ENCODE measurements at places on chromosomes 6 and 20.

DNA sequence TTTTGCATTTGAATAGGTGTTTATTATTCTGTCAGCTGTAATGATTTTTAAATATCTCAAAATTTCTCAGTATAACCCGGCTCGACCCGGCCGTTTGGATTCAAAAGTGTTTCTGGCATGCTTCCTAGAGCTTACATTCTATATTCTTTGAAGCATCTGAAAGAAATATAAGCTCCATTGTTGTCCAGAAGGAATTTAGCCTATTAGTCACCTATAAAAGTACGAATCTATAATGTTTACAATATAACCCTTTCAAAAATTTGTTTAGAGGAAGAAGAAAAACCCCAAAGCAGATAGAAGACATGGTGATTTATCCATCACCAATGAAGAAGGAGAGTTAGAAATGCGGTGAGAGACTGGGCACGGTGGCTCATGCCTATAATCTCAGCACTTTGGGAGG lies 22.3 kb upstream of the HECA start:
- DNase-seq, result no peak

GRCh38 chr6:11625302-11625701 lies 87.8 kb downstream of the TMEM170B start:
- DNase-seq, result no peak

DNA sequence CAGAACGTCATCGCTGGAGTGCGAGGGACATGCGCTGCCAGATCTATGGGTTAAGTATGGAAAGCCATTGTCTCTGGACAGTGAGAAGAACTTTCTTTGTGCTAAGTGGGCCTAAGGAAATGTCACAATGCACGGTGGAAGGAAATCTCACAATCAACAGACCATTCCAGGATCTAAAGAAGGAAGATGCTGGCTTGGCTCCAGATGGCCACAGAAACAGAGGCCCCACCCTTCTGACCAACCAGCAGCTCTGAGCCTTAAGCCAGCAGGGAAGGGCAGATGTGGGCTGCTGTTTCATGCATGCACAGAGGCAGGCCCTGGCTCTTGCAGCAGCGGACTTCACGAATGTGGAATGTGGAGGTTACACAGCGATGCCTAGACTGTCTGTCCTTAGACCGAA lies 156.3 kb downstream of the SOBP start:
- DNase-seq, result peak; percentile 30

- no peak for DNase-seq
Measured at GRCh38 chr6:150349546-150349945, 19.3 kb upstream of the IYD start.

- peak; percentile 62 for DNase-seq
Measured at GRCh38 chr20:22921595-22922421, 113.3 kb upstream of the SSTR4 start.

- DNase-seq, result peak; percentile 6
Measured at GRCh38 chr6:140269591-140270165, 895.2 kb upstream of the CITED2 start.

DNA sequence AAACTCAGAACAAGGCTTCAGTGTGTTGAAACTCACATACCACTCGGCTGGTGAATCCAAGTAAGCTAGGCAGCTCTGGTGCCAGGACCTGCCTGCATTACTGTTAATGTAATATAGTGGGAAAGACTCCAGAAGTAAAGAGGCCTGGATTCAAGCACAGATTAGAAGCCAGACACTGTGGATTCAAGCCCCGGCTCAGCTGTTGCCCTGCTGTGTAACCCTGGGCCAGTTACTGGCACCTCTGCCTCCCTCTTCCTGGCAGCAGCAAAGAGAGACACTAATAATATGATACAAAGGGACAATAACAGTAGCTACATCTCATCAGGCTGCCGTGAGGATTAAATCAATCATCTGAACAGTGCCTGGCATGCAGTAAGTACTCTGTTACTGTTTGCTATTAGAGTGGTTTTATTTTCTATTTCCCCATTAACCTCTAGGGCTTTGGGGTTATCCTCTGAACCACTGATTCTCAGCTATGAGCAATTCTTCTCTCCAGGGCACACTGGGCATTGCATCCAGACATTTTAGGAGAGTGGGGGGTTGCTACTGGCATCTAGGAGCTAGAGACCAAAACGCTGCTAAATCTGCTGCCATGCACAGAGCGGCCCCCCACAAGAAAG lies 92.9 kb downstream of the ZMYND8 start:
- DNase-seq, result no peak

GRCh38 chr6:21752054-21752811 lies 158.7 kb downstream of the SOX4 start:
- DNase-seq, result peak; percentile 17

DNA sequence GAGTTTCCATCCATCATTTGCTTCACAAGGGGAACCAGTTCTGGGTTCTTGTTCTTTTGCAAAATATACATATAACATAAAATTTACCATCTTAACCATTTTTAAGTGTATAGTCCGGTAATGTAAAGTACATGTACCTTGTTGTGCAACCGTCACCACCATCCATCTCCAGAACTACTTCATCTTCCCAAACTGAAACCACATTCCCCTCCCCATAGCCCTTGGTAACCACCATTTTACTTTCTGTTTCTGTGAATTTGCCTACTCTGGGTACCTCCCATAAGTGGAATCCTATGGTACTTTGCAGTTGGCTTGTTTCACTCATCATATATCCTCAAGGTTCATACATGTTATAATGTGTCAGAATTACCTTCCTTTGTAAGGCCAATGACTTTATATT lies 70.3 kb upstream of the DSP start:
- no peak for DNase-seq

- no peak for DNase-seq
Measured at GRCh38 chr6:2497922-2498623, 252.6 kb downstream of the MYLK4 start.

GRCh38 chr6:111201764-111202163 lies 114.5 kb downstream of the SLC16A10 start:
- no peak for DNase-seq

DNA sequence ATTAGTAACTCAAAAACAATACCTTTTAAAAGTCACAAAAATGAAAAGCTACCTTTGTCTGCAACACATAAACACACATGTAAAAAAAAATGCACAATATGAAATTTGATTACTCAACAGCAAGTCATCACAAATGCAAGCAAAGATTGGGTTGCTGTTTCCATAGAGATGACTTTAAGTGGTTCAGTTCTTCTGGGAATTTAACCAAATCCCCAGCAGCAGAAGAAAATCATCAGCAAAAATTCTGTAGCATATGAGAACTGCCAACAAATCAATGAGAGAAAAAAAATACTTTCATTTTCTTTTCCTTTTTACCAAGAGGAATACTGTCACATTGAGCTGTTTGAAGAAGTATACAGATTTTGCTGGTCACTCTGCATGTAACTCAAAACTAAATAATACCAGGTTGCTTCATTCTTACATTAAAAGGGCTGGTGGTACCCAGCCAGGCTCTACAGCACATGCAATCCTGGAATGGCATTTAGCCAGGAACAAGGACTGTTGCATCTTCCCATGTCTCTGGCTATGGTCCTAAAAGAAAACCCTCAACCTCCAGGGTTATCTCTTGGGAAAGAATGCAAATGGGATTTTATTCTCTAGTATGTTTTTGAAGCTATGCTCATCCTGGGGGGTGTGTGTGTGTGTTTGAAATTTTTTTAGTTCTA lies 158.3 kb downstream of the OPRM1 start:
- peak; percentile 9 for DNase-seq

GRCh38 chr20:63794614-63795013 lies 36.5 kb downstream of the ZBTB46 start:
- DNase-seq, result no peak

DNA sequence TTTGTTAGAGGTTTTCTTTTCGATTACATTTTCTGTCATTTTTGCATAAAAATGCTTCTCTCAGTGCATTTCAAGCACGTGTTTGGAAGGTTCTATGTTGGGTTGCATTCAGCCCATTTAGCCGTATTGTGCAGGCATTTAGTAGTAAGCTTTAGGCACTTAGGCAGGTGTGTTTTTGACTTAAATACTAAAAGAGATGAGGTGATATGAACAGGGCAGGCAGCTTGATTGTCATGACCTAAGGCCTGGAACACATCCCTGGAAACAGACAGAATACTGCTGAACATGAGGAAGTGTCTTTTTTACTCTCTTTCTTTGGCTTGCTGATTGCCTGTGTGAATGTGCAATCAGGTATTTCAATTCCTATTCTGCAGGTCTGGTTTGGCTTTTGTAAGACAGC lies 610.5 kb upstream of the MAN1A1 start:
- no peak for DNase-seq

DNA sequence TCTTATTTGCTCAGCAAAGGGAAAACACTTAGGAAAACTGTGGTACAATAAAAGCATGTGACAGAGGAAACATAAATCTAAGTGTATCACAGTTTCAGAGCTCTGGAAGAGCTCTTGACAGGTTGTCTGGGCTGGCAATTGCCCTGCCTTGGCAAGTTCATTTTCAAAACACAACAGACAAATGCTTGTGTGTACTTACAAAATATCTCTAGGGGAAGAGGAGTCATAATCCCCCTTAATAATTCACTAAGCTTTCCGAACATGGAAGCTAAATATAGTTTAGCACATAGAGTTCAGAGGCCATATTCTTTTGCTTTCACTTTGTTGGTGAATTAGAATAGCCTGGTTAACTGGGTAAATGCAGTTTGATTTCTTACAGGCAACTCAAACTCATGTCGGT lies 211.6 kb upstream of the THEMIS start:
- DNase-seq, result no peak

GRCh38 chr6:10268611-10269310 lies 146.1 kb downstream of the TFAP2A start:
- peak; percentile 16 for DNase-seq

DNA sequence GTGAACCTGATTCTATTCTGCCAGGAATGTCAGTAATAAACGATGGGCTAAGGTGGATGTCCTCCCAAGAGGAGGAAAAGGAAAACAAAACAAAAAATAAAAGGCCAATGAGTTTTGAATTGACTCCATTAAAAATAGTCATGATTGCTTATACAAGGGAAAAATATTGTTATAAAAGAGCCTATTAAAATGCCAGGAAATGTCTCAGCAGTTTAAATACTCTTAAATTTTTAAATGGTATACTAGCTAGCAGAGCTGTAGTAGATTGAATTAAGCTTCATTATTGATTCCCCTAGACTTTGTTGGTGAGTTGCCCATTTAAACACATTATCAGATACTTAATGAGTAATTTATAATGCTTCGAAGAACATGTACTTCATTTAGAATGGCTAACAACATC lies 990.9 kb upstream of the GJE1 start:
- DNase-seq, result no peak

- DNase-seq, result no peak
Measured at GRCh38 chr6:133834472-133835170, 54.3 kb upstream of the TCF21 start.

DNA sequence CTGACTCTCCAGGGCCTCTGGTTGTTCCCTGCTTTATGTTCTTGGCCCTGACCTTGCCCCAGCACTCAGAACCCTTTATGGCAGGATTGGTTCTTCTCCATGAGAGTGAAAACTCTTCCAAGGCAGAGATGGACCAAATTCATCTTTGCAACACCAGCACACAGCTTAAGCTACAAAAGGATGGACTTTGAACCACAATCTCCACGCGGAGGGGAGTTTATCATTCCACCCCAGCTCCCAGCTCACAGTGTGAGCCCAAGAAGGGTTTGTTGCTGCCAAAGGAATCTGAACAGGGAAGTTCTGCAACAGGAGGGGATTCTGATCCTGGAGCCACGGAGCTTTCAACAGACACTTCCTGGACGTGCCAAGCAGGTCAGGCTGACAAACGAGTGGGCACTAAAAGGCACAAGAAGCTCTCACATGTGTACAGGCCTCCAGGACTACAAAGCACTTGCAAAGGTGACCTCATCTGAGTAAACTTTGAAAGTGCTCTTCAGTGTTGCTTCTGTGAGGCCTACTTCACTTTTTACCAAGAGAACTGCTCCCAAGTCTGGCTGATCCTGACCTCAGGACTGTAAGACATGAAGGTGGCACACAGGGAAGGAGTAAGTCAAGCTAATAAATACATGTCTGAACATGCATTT lies 8.9 kb downstream of the FITM2 start:
- no peak for DNase-seq

- DNase-seq, result no peak
Measured at GRCh38 chr6:16139556-16139955, 10.7 kb downstream of the MYLIP start.

DNA sequence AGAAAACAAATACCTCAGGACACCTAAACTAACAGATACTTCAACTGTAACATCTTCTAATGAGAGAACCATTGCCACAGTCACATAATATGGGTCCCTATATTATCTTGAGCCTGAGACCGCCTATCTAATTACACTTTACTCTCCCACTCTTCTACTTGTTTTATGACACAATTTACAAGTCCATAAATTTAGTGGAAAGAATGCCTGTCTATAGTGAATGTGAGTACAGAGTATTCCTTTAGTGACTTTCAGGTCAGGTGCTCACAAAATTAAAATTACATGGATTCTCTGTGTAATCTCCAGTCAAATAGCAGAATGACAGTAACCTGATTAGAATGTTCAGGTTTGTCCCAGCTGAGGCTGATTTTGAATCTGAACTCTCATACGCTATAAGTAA lies 624.1 kb downstream of the PKHD1 start:
- DNase-seq, result no peak

DNA sequence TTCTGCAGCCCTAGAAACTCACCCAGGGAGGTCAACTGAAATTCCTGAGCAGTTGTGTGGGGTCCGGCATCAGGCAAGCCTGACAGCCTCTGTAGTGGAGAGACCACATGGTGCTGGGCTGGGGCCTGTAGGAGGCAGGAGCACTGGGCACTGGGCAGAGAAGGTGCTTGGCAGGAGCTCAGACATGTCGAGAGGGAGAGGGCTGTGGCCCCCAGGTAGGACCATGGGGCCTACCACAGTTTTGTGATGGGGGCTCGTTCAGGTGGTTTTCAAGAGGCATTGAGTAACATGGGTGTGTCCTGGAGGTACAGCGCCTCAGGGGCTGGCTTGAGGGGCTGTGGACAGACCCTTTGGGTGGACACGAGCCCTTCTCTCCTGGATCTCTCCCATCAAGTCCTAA lies 15.9 kb downstream of the SLC22A23 start:
- DNase-seq, result no peak

GRCh38 chr6:64221776-64222175 lies 586.2 kb downstream of the PHF3 start:
- DNase-seq, result no peak

DNA sequence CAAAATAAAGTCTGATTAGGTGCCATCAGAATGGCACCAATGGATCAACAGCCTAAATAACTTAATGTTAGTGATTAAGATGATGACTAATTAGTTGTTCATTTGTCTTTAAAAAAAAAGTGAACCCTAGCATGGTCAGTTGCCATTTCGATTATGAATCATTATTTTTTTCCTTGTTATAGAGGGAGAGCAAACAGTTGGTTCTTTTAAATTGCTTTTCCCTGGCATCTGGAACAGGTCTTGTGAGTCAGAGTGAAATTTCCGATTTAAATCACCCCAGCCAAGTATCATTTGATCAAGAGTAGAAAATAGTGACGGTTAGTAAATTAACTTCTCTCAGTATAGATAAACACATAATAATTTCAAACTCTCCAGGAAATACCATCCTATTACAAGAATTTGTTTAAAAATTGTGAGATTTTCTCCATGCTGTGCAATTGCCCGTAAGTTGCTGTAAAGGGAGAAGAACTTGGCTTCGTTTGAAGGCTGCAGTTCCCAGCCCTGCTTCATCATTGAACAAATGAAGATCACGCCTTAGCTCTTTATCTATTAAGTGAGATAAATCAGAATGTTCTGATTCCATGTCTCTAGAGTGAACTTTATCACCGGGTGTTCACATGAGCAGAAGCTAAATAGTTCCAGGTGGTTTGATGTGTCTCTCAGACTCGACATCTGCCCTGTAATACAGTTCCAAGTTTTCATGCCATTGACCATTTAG lies 741.3 kb downstream of the DOK5 start:
- no peak for DNase-seq

GRCh38 chr20:571754-572441 lies 28.3 kb upstream of the CSNK2A1 start:
- no peak for DNase-seq

GRCh38 chr6:127971945-127972391 lies 71.1 kb upstream of the THEMIS start:
- DNase-seq, result peak; percentile 27
